Esophagus squamous epithelium (tissue), 5 donors: ENCODE measurements at places on chromosomes 6 and 20. TPM values are rescaled to one million over a fixed set of nuclear protein-coding genes. Genes with fewer than 3 reads are reported as not detected.

GRCh38 chr6:3648724-3649123 is 102.8 kb downstream of the PXDC1 start:
- DNase-seq = no peak
- H3K4me3 ChIP-seq = no peak overlapping the region
- no peaks in the 10 kb centered on the region for H3K4me1 ChIP-seq
- H3K36me3 ChIP-seq = no peaks in the 10 kb centered on the region
- H3K27me3 ChIP-seq = no peaks in the 10 kb centered on the region

DNA sequence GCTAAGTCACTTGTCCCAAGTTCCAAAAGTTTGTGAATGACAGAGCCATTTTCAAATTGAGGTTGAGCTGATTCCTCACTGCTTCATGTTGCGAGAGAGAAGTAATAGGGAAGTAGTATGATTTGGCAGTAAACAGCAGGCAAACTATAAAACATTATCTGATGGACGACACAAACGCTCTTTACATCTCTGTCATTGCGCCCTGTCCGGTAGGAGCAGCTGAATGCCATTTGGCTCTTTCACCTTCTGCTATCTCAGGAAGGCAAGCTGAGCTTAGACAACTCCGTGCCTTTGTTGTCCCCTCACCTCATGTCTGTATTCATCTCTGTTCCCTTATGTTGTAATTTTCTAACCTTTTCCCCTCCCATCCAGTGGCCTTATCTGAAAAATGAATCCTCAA is 440.7 kb upstream of the FLRT3 start:
- no peak for DNase-seq
- no peak overlapping the region for H3K4me3 ChIP-seq
- peaks cover 5% of the 10 kb centered on the region for H3K4me1 ChIP-seq
- H3K36me3 ChIP-seq = no peaks in the 10 kb centered on the region

Gene GJA1
- 118 TPM for total RNA-seq

GRCh38 chr20:48661575-48662455 is 166.0 kb downstream of the PREX1 start:
- no peak overlapping the region for H3K4me3 ChIP-seq
- H3K4me1 ChIP-seq = peaks cover 5% of the 10 kb centered on the region
- no peak for DNase-seq
- no peak overlapping the region for H3K27ac ChIP-seq
- peaks cover 8% of the 10 kb centered on the region for H3K27me3 ChIP-seq
- no peaks in the 10 kb centered on the region for H3K36me3 ChIP-seq

- H3K4me1 ChIP-seq = no peaks in the 10 kb centered on the region
- no peaks in the 10 kb centered on the region for H3K27me3 ChIP-seq
- no peaks in the 10 kb centered on the region for H3K36me3 ChIP-seq
- no peak for DNase-seq
- no peak overlapping the region for H3K4me3 ChIP-seq
These were observed 44.8 kb upstream of the SLC2A12 start for GRCh38 chr6:134097114-134097707.

Gene HLA-DQB1
- 0.13 TPM for total RNA-seq

GRCh38 chr6:11969092-11969491 is 43.0 kb upstream of the HIVEP1 start:
- H3K4me3 ChIP-seq = no peak overlapping the region
- no peak overlapping the region for H3K27ac ChIP-seq
- peaks cover 13% of the 10 kb centered on the region for H3K4me1 ChIP-seq
- H3K36me3 ChIP-seq = no peaks in the 10 kb centered on the region

Gene SLC17A2
- total RNA-seq = not detected

DNA sequence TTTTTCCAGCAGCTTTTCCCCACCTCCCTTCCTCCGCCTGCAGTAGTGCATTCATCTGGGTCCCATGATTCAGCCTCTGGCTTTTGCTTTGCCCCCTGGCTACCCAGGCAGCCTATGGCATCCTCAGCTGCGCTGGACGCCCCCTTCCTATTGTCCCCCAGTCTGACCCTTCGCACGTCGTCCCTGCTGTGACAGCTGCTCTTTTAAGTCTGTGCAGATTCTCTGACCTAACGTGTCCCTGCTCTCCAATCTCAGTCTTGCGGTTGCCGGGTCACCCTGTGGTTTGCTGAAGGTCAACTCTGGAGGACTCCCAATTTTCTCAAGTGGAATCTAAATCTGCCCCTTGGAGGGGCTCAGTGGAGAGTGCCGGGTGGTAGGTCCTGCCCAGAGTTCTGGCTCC is 294.3 kb downstream of the CDC5L start:
- H3K27ac ChIP-seq = no peak overlapping the region
- no peaks in the 10 kb centered on the region for H3K27me3 ChIP-seq
- no peaks in the 10 kb centered on the region for H3K36me3 ChIP-seq
- no peak overlapping the region for H3K4me3 ChIP-seq
- H3K4me1 ChIP-seq = no peaks in the 10 kb centered on the region

DNA sequence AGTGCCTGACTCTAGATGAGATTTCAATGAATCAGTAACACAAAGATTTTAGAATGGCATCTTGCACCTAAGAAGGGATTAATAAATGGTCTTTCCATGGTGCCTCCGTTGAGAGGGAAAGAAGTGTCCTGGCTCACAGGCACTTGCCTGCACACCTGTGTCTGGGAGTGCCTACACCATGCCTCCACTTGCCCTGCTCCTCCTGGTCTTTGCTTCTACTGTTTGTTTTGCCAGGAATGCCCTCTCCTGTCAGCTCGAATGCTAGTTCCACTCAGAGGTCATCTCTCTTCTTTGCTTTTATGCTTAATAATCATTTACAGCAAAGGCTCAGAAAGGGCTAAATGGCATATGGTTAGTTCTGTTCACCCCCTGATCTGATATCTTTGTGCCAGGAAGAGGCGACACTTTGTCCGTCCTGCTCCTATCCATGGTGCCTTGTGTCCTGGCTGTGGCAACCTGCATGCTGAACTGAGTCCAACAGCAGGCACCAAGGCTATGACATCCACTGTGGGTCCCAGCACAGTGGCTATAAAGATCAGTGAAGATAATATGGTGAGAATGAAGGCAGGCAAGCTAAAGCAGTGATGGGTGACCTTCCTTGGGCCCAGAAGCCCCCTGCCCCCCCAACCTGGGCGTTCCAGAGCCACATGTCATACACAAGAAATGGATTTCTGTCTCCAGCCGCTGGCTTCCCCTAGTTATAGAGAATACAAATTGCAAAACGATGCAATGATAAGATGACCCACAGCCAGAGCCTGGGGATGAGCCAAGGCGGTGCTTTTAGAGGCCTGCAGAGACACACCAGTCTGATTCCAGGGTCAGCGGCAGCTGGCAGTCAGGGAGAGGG is 1.4 kb downstream of the C6orf132 start:
- no peaks in the 10 kb centered on the region for H3K36me3 ChIP-seq
- peaks cover 16% of the 10 kb centered on the region for H3K4me1 ChIP-seq
- peak overlapping the region; percentile 73 for H3K4me3 ChIP-seq
- peak overlapping the region; percentile 96 for H3K27ac ChIP-seq
- no peak for DNase-seq

GRCh38 chr6:119339941-119340456 is 9.6 kb downstream of the MAN1A1 start:
- H3K27me3 ChIP-seq = no peaks in the 10 kb centered on the region
- H3K27ac ChIP-seq = no peak overlapping the region
- H3K4me1 ChIP-seq = no peaks in the 10 kb centered on the region
- no peak overlapping the region for H3K4me3 ChIP-seq
- no peaks in the 10 kb centered on the region for H3K36me3 ChIP-seq

GRCh38 chr20:8398263-8399051 is 266.4 kb downstream of the PLCB1 start:
- no peak for DNase-seq
- no peak overlapping the region for H3K4me3 ChIP-seq
- no peaks in the 10 kb centered on the region for H3K27me3 ChIP-seq
- no peaks in the 10 kb centered on the region for H3K36me3 ChIP-seq

Gene SPATA25
- total RNA-seq = not detected

GRCh38 chr6:156410649-156411048 is 366.5 kb upstream of the ARID1B start:
- no peaks in the 10 kb centered on the region for H3K27me3 ChIP-seq
- H3K4me1 ChIP-seq = no peaks in the 10 kb centered on the region

DNA sequence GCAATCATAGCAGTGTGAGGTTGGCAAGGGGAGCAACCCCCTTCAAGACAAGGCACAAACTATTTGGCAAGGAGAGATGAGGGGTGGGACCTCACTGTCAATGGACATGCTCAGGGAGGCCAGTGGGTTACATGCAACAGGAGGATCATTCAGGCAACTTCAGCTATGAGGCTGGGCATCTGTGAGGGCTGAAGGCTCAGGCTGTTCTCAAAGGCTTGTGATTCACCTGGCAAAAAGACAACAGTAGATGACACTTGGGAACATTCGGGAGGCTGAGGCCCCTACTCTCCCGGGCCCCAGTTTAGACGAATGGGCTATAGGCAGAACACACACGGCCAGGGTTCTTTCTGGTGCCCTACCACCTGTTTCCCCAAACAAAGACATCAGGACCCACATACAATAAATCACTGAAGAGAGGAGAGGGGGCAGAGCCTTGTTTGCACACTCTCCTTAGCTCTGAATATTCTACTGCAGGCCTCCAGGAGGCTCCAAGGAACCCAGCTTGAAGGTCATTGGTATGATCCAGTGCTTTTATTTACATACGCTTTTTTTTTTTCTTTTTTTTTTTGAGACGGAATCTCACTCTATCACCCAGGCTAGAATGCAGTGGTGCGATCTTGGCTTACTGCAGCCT is 7.9 kb downstream of the TUBB start:
- H3K27me3 ChIP-seq = no peaks in the 10 kb centered on the region
- H3K27ac ChIP-seq = peak overlapping the region; percentile 1
- H3K4me1 ChIP-seq = peaks cover 64% of the 10 kb centered on the region
- no peak overlapping the region for H3K4me3 ChIP-seq
- DNase-seq = no peak

DNA sequence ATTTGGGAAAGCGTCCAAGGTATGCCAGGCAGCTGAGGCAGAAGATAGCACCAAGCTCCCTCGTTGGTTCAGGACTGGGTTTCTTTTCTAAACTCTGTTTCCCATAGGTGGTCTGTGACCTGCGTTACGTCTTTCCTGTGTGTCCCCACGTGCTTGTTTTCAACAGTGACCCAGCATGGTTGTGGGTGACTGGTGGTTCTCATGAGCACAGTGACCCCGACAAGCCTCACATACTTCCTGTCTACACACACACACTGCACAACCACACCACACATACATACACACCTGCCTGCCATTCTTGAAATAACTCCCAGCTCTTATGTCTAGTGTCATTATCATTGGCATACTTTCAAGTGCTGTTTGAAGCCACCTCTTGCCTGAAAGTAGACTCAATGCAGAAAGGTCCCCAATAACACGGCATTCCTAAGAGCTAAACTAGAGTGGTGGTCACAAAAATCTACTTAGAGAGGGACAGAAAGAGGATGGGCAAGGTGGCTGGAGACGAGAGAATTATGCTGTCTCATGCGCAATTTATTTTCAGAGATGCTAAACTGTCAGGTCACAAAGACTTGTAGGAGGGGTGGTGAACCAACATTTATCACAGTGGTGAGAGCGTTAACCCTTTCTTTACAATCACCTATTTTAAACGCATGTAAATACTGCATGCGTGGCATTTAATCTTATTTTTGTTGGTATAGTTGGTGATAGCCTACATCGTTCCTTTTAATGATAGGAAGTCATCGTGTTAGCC is 66.7 kb downstream of the GCNT2 start:
- DNase-seq = no peak
- H3K36me3 ChIP-seq = no peaks in the 10 kb centered on the region
- no peak overlapping the region for H3K27ac ChIP-seq
- no peak overlapping the region for H3K4me3 ChIP-seq
- H3K4me1 ChIP-seq = no peaks in the 10 kb centered on the region
- no peaks in the 10 kb centered on the region for H3K27me3 ChIP-seq

Gene OR2J3
- total RNA-seq = not detected

Gene DEFB119
- not detected for total RNA-seq

Gene OR2H1
- not detected for total RNA-seq

DNA sequence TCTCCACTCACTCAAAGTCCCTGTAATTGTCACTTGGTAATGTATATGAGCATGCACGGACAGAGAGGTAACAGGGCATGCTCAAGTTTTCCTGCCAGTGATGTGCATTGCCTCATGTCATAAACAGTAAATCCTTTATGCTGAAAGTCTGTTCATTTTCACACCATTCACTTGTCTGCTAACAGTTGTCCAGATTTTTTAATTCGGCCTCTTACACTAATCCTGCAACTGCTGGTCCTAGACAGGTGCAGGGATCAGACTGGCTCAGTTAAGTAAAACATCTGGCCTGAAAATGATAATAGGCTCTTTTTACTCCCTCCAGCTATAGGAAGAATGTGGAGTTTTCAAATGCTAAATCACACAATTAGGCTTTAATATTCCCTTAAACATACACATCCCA is 185.4 kb upstream of the VGLL2 start:
- no peaks in the 10 kb centered on the region for H3K27me3 ChIP-seq
- H3K4me1 ChIP-seq = no peaks in the 10 kb centered on the region
- DNase-seq = no peak
- H3K27ac ChIP-seq = no peak overlapping the region
- H3K36me3 ChIP-seq = no peaks in the 10 kb centered on the region

GRCh38 chr6:137323860-137324259 is 104.7 kb upstream of the IFNGR1 start:
- no peaks in the 10 kb centered on the region for H3K4me1 ChIP-seq
- H3K27me3 ChIP-seq = no peaks in the 10 kb centered on the region
- H3K4me3 ChIP-seq = no peak overlapping the region
- H3K27ac ChIP-seq = no peak overlapping the region
- no peak for DNase-seq

- no peaks in the 10 kb centered on the region for H3K36me3 ChIP-seq
- no peak for DNase-seq
- peak overlapping the region; percentile 28 for H3K27ac ChIP-seq
- no peaks in the 10 kb centered on the region for H3K4me1 ChIP-seq
- no peaks in the 10 kb centered on the region for H3K27me3 ChIP-seq
- no peak overlapping the region for H3K4me3 ChIP-seq
These were observed 108.0 kb upstream of the MOCS1 start for GRCh38 chr6:40042232-40042631.

DNA sequence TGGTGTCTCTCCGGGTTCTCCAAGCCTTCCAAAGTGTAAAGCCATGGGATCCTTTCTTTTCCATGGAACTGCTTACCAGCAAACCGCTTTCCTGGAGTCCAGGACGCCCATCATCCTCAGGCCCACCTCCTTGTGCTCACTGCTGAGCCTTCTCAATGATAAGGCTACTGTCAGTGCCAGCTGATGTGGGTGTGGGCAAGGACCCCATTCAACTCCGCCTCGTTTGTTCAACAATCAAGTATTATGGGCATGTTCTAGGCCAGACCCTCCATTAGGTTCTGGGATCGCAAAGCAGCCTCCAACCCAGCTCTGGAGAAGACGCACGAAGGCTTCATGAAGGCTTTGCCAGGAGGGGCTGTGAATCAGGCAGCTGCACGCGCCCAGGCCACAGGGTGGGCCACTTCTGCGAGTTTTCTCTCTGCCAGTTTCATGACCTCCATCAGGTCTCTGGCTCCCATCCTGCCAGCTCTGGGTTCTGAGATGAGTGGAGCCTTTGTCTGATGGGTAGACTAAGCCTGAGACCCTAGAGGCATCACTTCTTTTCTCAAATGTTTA is 177.1 kb downstream of the MRPL14 start:
- no peak overlapping the region for H3K27ac ChIP-seq
- no peaks in the 10 kb centered on the region for H3K27me3 ChIP-seq
- no peaks in the 10 kb centered on the region for H3K36me3 ChIP-seq
- H3K4me3 ChIP-seq = no peak overlapping the region

GRCh38 chr6:46719099-46719498 is 16.1 kb downstream of the PLA2G7 start:
- DNase-seq = no peak
- H3K36me3 ChIP-seq = no peaks in the 10 kb centered on the region
- H3K4me1 ChIP-seq = no peaks in the 10 kb centered on the region
- no peak overlapping the region for H3K27ac ChIP-seq
- no peaks in the 10 kb centered on the region for H3K27me3 ChIP-seq
- no peak overlapping the region for H3K4me3 ChIP-seq

Gene FBXO5
- 2.7 TPM for total RNA-seq
